Smooth muscle cell of the pulmonary artery (primary cell): ENCODE measurements at places on chromosomes 4 and X. TPM values are rescaled to one million over a fixed set of nuclear protein-coding genes. Genes with fewer than 3 reads are reported as not detected.

Gene TIGD2
- total RNA-seq: 4.3 and 8.9 TPM in 2 replicates

Gene BMP3
- 0.13 TPM in 2 replicates for total RNA-seq

Gene COMMD8
- total RNA-seq: 19.3 and 22.2 TPM in 2 replicates

Gene ADGRG2
- total RNA-seq: 0.03 and 0.07 TPM in 2 replicates

Gene GATA1
- total RNA-seq: not detected in 2 replicates

Gene ZNF630
- 1.2 and 2.9 TPM in 2 replicates for total RNA-seq

Gene ADH1A
- not detected in 2 replicates for total RNA-seq

Gene NHS
- total RNA-seq: 4.4 and 5.1 TPM in 2 replicates

Gene MAGEB17
- not detected in 2 replicates for total RNA-seq

Gene UGT2B10
- not detected in 2 replicates for total RNA-seq

Gene DUSP21
- not detected in 2 replicates for total RNA-seq

Gene GAB3
- 2.7 and 5.4 TPM in 2 replicates for total RNA-seq

Gene TEC
- 0.20 and 0.26 TPM in 2 replicates for total RNA-seq

Gene GLOD5
- not detected in 2 replicates for total RNA-seq

Gene HS3ST1
- total RNA-seq: 0.65 and 0.86 TPM in 2 replicates

Gene POF1B
- total RNA-seq: not detected in 2 replicates

Gene UGT2B11
- not detected in 2 replicates for total RNA-seq

Gene AADAT
- total RNA-seq: 2.5 and 2.8 TPM in 2 replicates

Gene HAND2
- total RNA-seq: 5.4 and 6.9 TPM in 2 replicates

Gene GPR173
- total RNA-seq: 2.9 and 5.5 TPM in 2 replicates

Gene TMEM164
- 19.9 and 25.6 TPM in 2 replicates for total RNA-seq

Gene IL2
- not detected in 2 replicates for total RNA-seq

Gene ZXDB
- total RNA-seq: 13.8 and 13.9 TPM in 2 replicates

Gene PPP1R2C
- total RNA-seq: not detected in 2 replicates

Gene RNF175
- not detected in 2 replicates for total RNA-seq

Gene XAGE5
- not detected in 2 replicates for total RNA-seq

Gene NMU
- not detected in 2 replicates for total RNA-seq

Gene MAP7D2
- total RNA-seq: 0.03 and 0.07 TPM in 2 replicates

Gene CFAP299
- total RNA-seq: 2.9 and 3.5 TPM in 2 replicates

Gene NLGN3
- total RNA-seq: 0.26 and 0.39 TPM in 2 replicates

Gene IQSEC2
- 8.7 and 9.9 TPM in 2 replicates for total RNA-seq

Gene TRMT10A
- 5.8 and 7.4 TPM in 2 replicates for total RNA-seq

Gene TLR1
- total RNA-seq: 0.76 and 1.5 TPM in 2 replicates

Gene ALG13
- 50.8 and 58.5 TPM in 2 replicates for total RNA-seq

Gene GABRG1
- total RNA-seq: under 0.01 TPM in 1 of 2 replicates, not detected in the other

Gene VCX3A
- not detected in 2 replicates for total RNA-seq

Gene PHOX2B
- total RNA-seq: not detected in 2 replicates

Gene GPRIN3
- total RNA-seq: 0.03 and 0.65 TPM in 2 replicates

Gene CCDC149
- total RNA-seq: 12.6 and 17.0 TPM in 2 replicates

Gene PLXNB3
- total RNA-seq: 15.2 and 19.4 TPM in 2 replicates

Gene LONRF3
- total RNA-seq: 0.65 and 1.7 TPM in 2 replicates
